Heart left ventricle (tissue), 16 donors: ENCODE measurements at places on chromosomes 4 and X. TPM values are rescaled to one million over a fixed set of nuclear protein-coding genes. Genes with fewer than 3 reads are reported as not detected.

GABRQ gene
- 0.02 TPM for total RNA-seq

PITX2 gene
- total RNA-seq = 0.94 TPM

JCHAIN gene
- 6.5 TPM for total RNA-seq

ODAM gene
- not detected for total RNA-seq

EREG gene
- 1.7 TPM for total RNA-seq

TBC1D9 gene
- 8.5 TPM for total RNA-seq

ESX1 gene
- not detected for total RNA-seq

ZNF157 gene
- 0.25 TPM for total RNA-seq

- no peaks in the 10 kb centered on the region for H3K4me1 ChIP-seq
- no peak for DNase-seq
- no peaks in the 10 kb centered on the region for H3K27me3 ChIP-seq
- no peaks in the 10 kb centered on the region for H3K36me3 ChIP-seq
- H3K27ac ChIP-seq = no peak overlapping the region
Measured at GRCh38 chr4:156053174-156053573, 99.5 kb upstream of the CTSO start.

DNA sequence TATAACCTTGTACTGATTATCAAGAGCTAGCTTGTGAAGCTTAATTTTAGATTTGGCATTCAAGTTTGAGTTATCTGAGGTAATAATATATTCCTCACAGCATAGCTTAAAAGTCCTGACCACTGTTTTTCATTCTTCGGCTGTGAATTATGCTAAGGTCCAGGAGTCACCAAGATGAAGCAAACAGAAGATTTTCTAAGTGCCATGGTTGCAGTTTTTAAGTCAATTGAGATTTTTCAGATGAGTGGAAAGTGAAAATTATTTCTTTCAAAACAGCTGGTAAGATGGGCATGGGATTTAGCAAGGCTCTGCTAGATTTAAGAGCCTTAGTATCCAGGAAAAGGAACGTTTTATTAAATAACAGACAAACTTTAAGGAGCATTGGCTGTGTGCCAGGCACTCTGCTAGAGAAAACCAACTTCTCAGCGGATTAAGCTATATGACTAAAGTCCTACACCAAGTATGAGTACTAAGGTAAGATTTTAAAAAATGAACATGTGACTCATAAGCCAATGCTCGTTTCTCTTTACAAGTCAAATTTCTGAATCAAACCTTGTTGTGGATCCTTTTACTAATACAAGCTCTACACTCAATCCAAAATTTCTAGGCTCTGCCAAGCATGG lies 149.9 kb upstream of the IL15 start:
- no peaks in the 10 kb centered on the region for H3K4me1 ChIP-seq
- H3K4me3 ChIP-seq = no peak overlapping the region
- DNase-seq = no peak
- H3K27ac ChIP-seq = no peak overlapping the region

DNA sequence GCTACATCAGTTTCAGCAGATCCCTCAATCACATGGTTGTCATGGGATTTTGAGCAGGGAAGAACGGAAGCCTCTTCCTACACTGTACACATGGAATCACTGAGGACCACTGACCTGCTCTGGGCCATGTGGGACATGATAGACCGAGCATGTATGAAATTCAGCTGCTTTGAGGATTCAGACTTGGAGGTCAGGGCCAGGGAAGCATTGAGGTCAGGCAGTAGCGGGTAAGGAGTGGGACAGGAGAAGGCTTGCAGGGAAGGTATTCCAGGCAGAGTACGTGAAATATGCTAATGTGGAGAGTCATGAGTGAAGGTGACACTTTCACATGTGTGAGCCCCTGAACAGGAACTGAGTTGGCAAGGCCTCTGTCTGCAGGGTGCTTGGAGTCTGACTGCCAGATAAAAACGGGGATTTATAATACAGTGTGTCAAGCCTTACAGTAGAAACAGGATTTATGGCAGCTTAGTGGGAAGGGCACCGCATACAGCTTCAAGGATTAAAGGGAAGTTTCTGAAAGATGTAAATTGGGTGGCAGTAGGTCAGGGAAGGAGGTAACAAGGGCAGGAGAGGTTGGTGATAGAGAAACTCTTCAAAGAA lies 111.7 kb downstream of the STK32B start:
- no peaks in the 10 kb centered on the region for H3K36me3 ChIP-seq
- no peak overlapping the region for H3K4me3 ChIP-seq
- DNase-seq = no peak
- no peak overlapping the region for H3K27ac ChIP-seq
- H3K4me1 ChIP-seq = no peaks in the 10 kb centered on the region

DNA sequence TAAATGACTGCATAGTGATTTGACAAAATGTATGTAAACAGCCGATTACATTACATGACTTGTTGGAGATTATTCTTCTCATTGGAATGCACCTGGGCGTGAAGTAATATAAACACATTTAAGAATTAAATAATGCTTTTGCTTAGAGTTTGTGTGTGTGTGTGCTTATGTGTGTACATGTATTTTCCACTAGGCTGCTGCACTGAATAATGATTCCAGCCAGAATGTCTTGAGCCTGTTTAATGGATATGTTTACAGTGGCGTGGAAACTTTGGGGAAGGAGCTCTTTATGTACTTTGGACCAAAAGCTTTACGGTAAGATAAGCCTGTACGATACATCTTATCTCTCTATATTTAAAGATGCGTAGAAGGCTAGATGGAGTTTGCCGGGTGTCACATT lies 12.6 kb downstream of the NEIL3 start:
- H3K36me3 ChIP-seq = no peaks in the 10 kb centered on the region
- no peak overlapping the region for H3K4me3 ChIP-seq
- no peaks in the 10 kb centered on the region for H3K27me3 ChIP-seq
- no peaks in the 10 kb centered on the region for H3K4me1 ChIP-seq

GRCh38 chr4:40946652-40947051 lies 196.9 kb downstream of the NSUN7 start:
- H3K27me3 ChIP-seq = no peaks in the 10 kb centered on the region
- peak overlapping the region; percentile 49 for H3K27ac ChIP-seq
- H3K36me3 ChIP-seq = no peaks in the 10 kb centered on the region
- no peak overlapping the region for H3K4me3 ChIP-seq
- no peak for DNase-seq
- H3K4me1 ChIP-seq = no peaks in the 10 kb centered on the region

GRCh38 chr4:41866799-41867677 lies 68.2 kb upstream of the TMEM33 start:
- H3K27me3 ChIP-seq = peaks cover 94% of the 10 kb centered on the region
- no peaks in the 10 kb centered on the region for H3K36me3 ChIP-seq
- H3K4me3 ChIP-seq = peak overlapping the region; percentile 12

GRCh38 chrX:119272882-119273419 lies 36.9 kb downstream of the PGRMC1 start:
- no peak overlapping the region for H3K27ac ChIP-seq
- peak overlapping the region; percentile 25 for H3K4me3 ChIP-seq
- H3K27me3 ChIP-seq = peaks cover 42% of the 10 kb centered on the region
- no peaks in the 10 kb centered on the region for H3K36me3 ChIP-seq
- no peak for DNase-seq

DNA sequence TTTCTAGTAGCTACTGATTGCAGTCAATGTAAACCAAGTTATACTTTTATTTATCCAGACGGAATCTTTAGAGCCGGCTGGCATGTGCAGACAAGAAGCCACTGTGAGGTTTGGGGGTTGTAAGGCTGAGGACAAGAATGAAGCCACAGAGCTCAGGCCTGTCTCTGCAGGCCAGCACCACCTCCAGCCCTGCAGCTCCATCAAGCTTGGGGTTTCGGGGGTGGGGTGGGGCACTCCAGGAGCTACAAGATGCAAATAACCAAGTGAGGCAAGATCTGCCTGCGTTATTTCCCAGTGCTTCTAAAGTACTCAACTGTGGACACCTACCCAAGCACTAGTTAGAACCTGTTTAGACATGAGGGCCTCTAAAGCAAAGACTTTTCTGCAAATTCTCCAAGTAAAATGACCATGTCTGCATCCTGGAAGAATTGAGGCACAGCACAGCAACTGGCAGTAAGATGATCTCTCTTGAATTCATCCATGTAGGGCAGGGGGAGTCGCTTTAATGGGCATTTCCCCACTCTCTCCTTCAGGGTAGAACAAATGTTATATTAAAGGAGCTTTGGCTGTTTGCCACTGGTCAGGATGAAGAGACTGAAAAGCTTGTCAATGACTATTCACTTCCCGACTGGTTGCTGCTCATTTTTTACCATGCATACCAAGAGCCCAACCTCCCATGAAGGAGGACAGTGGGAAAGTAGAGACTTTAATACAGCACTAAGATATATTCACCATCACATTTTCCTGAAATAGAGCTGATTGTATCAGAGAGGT lies 222.5 kb downstream of the MGST2 start:
- no peak overlapping the region for H3K4me3 ChIP-seq
- H3K27ac ChIP-seq = no peak overlapping the region
- no peaks in the 10 kb centered on the region for H3K27me3 ChIP-seq
- H3K36me3 ChIP-seq = peaks cover 4% of the 10 kb centered on the region

DNA sequence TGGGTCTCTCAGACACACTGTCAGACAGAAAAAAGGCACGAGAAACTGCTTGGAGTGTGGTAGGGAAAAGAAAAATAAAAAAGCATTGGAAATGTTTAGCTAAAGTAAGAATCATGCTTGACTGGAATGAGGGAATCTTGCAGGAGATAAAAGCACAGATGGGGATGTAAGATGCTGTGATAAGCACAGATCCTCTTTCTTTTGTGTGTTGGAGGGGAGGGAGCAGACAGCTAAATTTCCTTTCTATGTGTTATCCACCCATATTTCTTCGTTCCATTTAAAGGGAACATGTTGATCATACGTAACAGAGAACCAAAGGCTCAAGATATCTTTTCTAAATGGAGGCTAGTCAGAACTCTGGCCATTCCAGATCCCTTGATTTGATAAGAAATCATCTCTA lies 614.0 kb upstream of the LCORL start:
- no peaks in the 10 kb centered on the region for H3K27me3 ChIP-seq
- H3K27ac ChIP-seq = no peak overlapping the region
- no peak for DNase-seq

DNA sequence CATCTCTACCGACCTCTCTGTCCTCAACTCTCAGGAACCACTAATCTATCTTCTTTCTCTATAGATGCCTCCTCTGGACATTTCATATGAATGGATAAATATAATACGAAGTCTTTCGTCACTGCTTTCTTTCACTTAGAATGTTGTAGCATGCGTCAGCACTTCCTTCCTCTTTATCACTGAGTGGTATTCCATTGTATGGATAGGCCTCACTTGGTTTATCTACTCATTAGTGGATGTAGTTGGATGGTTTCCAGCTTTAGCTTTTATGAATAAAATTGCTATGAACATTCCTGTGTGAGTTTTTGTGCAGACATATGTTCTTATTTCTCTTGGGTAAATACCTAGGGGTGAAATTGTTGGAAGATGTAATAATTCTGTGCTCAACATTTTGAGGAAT lies 528.2 kb upstream of the FAT1 start:
- no peaks in the 10 kb centered on the region for H3K27me3 ChIP-seq
- no peaks in the 10 kb centered on the region for H3K4me1 ChIP-seq
- no peak overlapping the region for H3K27ac ChIP-seq
- no peaks in the 10 kb centered on the region for H3K36me3 ChIP-seq

DNA sequence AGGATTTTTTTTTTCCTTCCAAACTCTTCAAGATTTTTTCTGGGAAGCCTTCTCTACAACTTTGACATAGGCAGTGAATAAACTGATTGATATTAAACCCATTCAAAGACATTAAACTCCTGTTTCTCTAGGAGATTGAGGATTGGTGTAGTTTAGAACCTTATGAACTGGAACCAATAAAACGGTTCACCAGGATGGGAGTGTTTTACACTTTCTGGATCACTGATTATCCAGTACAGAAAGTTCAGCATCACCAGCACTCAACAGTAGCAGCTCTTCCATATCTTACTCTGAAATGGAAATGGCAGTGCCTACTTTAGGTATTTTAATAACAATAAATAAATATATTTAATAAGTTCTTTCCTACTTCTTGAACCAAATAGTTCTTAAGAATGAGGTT lies 76.7 kb downstream of the BMPR1B start:
- no peaks in the 10 kb centered on the region for H3K4me1 ChIP-seq
- H3K27ac ChIP-seq = no peak overlapping the region

DNA sequence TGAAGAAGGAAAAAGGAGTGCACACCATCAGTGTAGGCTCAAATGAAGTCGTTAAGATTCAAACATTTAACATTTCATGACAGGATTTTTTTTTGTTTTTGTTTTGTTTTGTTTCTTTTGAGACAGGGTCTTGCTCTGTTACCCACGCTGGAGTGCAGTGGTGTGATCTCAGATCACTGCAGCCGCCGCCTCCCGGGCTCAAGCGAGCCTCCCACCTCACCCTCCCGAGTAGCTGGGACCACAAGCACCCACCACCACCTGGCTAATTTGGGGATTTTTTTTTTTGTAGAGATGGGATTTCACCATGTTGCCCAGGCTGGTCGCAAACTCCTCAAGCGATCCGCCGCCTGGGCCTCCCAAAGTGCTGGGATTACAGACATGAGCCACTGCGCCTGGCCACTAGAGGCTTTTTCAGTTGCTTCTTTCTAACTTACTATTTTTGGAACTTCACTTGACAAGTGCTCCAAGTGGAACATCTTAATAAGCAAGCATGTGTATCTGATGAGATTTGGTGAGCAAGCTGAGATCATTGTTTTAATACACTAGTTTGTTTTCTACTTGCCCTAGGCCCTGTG lies 78.9 kb upstream of the CNKSR2 start:
- no peak overlapping the region for H3K27ac ChIP-seq
- H3K27me3 ChIP-seq = no peaks in the 10 kb centered on the region
- no peak overlapping the region for H3K4me3 ChIP-seq
- H3K36me3 ChIP-seq = no peaks in the 10 kb centered on the region

DNA sequence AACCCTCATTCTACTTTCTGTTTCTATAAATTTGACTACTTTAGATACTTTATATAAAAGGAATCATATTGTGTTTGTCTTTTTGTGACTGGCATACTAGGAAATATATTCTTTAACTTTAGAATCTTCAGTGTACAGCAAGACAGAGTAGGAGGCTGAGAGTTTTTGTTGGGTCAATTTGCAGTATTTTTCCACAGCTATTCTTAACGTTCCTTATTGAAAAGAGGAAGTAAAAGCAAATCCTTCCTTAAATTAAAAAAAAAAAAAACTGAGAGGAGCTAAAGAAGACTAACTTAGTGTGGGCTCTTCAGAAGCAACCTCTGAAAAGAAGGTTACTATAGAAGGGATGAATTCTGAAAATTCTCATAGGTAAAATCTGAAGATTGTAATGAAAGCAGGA lies 1194.6 kb downstream of the ADGRL3 start:
- no peaks in the 10 kb centered on the region for H3K27me3 ChIP-seq
- H3K27ac ChIP-seq = no peak overlapping the region
- H3K4me1 ChIP-seq = no peaks in the 10 kb centered on the region
- no peaks in the 10 kb centered on the region for H3K36me3 ChIP-seq
- DNase-seq = no peak
- H3K4me3 ChIP-seq = no peak overlapping the region

GRCh38 chr4:161642708-161643107 lies 521.1 kb downstream of the FSTL5 start:
- no peaks in the 10 kb centered on the region for H3K4me1 ChIP-seq
- H3K4me3 ChIP-seq = no peak overlapping the region

DNA sequence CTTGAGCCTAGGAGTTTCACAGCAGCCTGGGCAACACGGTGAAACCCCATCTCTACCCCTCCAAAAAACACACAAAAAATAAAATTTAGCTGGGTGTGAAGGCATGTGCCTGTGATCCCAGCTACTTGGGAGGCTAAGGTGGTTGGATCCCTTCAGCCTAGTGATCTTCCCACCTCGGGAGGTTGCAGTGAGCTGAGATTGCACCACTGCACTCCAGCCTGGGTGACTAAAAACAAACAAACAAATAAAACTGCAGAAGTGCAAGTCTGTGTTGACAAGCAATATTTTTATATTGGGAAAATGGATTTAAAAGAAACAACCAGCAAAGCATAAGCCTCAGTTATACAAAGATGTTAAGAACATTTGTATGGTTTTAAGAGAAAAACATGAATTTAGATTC lies 46.1 kb downstream of the IGFBP7 start:
- H3K4me3 ChIP-seq = no peak overlapping the region
- H3K4me1 ChIP-seq = peaks cover 58% of the 10 kb centered on the region
- no peaks in the 10 kb centered on the region for H3K27me3 ChIP-seq
- H3K27ac ChIP-seq = no peak overlapping the region
- no peak for DNase-seq
